ENCODE measurements at places on chromosomes 4 and X.

GRCh38 chrX:17805120-17805519, 56.0 kb downstream of the RAI2 start:
- DNase-seq = no peak

- DNase-seq = peak; percentile 1
Measured at GRCh38 chrX:103253608-103254007, 1.3 kb downstream of the TCEAL8 start.

DNA sequence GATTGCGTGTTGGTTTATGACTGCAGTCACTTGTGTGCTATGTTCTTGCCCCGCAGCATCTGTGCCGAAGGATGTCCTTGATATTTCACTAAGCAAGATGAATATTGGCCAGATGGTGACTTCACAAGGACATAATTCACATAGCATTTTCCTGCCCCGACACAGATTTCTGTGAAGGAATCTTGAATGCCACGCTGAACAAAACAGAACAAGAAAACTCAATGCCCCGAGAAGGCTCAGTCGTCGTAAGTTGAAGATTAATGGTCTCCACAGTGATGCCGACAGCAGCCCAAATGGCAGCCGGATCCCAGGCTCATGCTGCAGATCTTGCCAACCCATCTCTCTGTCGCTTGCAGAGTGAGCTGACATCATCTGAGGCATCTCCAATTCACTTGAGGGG, 145.9 kb downstream of the CPEB2 start:
- no peak for DNase-seq

DNA sequence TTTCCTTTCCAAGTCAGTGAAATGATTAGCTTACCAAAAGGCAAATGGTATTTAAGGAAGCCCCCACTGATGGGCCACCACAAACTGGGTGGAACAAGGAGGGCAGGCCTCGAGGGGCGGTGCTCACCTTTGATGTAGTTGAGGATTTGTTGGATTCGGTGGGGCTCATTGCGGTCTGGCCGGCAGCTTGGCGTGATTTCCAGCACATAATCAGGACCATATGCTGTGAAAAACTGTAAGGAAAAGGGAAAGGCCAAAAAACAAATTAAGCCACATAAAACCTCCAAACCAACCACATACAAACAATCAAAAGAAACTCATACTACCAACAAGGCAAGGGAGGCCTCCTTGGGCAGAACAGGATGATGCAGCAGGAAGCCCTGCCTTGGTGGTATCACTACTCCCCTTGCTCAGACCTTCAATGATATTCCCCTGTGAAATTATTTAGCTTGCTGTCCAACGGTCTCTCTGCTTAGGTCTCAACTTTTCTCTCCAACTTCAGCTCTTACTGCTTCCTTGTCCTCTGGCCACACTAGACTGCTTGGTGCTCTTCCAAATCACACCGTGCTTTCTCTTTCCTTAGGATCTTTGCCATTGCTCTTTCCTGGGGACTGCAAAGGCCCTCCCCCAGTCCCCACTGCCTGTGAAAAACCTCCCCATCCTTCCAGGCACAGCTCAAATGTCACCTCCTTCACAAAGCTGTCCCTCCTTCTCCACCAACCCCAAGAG, 46.1 kb upstream of the CITED1 start:
- DNase-seq = peak; percentile 50

- DNase-seq = no peak
Measured at GRCh38 chr4:39529534-39529933, 2.3 kb upstream of the UGDH start.

DNA sequence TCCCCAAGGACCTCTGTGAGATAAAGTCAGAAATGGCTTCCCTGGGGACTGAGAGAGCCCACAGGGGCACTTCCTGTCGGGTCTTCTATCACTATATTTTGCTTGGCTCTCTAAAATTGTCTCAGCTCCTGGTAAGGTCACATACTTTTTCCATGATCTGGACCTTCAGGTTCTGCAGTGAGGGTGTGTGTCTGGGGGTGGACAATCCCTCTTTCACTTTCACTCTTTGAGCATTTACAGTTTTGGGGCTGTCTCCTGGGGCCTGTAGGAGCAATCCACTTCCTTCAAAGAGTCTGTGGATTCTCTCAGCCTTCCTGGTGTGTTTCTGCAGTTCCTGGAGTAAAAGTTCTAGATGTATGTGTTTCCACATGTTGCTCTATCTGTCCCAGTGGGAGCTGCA, 335.7 kb downstream of the FSTL5 start:
- no peak for DNase-seq

- peak; percentile 44 for DNase-seq
Measured at GRCh38 chr4:15333692-15334633, 93.9 kb upstream of the C1QTNF7 start.

Data from EH (cell line).